T-helper 9 cell (primary cell): ENCODE measurements at places on chromosomes 11 and 22.
A peak's percentile ranks its signal among the peaks of the same experiment; 100 is the strongest.

DNA sequence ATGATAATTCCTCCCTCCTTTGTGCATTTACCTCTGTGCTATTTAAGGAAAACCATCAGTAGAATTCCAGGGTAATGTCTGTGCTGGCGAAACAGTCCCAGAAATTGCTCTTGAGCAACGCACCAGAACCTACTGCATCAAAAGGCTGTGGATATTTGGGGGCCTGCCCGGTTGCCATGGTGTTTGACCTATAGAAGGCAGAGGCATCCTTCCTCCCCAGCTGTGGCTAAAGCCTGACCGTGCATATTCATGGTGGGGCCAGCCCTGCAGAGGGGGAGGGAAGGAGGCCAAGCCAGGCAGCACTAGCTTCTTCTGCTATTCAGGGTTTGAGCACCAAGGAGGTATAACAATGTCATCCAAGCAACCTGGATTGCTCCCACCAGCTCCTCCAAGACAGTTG is 215.0 kb upstream of the E2F8 start:
- no peak for DNase-seq

GRCh38 chr11:120293038-120293800 is 31.9 kb upstream of the TLCD5 start:
- no peak for DNase-seq

DNA sequence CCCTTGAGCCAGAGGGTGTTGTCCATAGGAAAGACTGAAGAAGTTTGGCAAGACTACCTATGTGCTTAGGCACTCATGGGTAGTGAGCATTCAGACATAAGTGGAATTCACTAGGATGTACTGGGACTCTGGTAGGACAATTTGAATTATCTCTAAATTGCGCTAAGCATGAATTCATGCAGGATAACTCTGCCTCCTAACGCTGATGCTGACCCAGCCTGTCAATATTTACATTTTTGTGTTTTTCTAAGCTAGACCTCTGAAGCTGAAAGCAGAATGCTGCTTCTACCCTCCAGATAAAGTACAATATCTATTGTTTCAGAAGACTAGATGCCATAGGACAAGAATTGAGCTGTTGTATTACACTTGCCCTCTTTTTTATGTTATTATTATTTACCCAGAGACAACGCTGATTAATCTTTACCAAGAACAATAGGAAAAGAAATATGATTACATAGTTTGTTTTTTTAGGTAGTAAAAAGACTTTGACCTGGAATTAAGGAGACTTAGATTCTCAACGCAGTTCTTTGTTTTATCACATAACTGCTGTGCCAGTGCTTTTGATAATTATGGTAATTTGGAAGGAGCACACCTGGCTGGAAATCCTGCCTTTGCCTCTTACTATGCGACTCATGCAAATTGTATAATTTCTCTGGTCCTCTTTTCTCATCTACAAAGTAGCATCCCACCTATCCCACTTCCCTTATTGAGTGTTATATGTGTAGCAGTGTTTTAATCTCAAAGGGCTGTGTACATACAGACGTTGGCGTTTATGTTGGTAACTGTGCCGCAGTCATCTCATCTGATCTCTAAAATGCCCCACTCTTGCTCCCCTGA is 21.2 kb upstream of the GRAMD1B start:
- DNase-seq: no peak

- peak; percentile 42 for DNase-seq
Measured at GRCh38 chr22:30314915-30315314, 11.8 kb downstream of the TBC1D10A start.

- DNase-seq: no peak
Measured at GRCh38 chr11:130710021-130710420, 206.3 kb downstream of the SNX19 start.

DNA sequence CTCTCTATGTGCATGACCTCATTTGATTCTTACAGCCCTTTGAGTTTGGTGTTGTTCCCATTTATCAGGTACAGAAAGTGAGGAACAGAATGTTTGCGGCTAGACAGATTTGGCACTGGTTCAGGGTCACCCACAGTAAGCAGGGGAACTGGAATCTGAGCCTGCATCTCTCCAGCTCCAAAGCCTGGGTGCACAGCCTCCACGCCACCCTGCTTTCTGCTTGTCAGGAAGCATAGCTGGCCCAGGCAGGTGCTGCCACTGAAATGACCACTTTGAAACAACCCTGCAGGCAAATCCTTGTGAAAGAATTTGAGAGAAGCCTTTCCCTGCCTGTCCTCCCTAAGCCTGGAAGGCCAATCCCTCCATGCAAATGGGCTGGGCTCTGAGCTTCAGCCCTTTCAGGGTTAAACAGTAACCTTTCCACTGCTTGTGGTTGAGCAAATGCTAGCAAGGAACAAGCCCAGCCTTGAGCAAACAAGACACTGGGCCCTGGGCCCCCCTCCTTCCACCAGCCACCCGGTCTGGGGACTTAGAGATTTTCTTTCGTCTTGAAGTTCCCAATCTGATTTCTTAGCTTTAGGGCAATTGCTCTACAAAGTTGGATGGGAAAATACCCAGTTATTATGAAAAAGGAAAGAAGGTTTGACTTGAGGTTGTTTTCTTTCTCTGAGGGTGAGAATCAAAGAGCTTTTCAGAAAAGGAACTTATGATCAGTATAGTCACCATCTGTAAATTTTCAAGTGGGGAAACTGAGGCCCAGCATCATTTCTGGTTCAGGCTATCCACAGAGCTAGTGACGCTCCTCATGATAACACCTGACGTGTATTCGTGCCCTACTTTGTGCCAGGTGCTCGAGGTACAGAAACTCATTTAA is 19.4 kb downstream of the EHF start:
- no peak for DNase-seq

- DNase-seq: no peak
Measured at GRCh38 chr22:42848941-42849550, 8.0 kb downstream of the ARFGAP3 start.

- DNase-seq: no peak
Measured at GRCh38 chr11:70530010-70530409, 131.7 kb downstream of the CTTN start.

GRCh38 chr22:33569559-33569958 is 350.7 kb downstream of the LARGE1 start:
- no peak for DNase-seq

DNA sequence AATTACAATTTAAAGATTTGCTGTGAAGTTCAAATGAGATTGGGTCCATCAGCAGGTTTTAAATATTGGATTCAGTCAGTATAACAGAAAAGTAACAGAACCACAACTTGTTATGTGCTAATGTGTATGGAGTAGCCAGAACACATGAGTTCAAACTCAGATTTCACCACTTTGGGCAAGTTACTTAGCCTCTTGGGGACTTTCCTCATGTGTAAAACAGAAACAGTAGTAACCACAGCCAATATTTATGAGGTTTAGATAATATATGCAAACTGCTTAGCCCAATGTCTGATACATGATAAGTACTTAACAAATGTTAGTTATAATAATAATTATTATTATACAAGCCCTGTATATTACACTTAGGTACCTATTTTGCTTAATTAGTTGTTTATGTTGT is 21.8 kb upstream of the SLC5A12 start:
- DNase-seq: no peak

DNA sequence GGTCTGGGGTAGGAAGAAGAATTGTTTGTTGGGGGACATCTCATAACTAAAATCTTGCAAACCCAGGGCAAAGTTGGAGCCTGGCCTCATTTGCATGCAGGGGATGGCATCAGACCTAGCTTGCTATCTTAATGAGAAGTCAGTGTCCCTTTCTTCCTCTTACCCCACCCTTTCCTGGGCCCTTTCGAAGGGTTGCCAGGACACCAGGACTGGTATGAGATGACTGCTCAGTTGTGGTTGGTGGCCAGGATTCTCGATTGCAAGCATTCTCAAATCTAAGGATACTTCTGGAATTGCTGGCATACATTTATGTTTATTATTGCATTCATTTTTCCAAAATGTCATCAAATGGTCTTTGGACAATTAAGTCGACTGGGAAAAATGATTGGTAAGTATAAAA is 131.0 kb downstream of the SLC1A2 start:
- no peak for DNase-seq

DNA sequence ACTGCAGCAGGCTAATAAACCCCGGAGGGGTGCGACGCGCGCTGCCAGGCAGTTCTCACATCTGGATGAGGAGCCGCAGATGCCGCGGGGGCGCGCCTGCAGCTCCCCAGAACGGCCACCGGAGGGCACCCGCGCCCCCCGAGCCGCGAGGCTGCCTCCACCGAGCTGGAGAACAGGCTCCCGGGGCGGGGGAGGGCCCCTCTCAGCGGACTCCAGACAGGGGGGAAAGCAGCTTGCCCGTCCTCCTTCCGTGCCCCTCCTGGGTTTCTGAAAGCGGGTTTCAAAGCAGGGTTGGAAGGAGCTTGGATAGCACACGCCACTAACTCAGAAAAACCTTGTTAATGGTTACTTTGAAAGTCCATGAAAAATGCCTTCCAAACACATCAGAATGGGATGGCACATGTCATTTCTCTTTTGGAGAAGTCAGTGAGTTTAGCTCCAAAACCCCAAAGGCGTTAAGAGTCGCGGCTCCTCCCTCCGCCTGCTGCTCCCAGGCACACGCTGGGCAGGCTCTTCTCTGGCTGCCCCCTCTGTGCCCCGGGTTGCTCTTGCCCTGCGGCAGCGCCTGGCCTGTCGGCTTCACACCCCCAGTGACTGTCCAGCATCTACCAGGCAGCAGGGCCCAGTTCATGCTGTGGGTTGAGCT is 317.8 kb downstream of the NTM start:
- DNase-seq: no peak

GRCh38 chr22:33163815-33164214 is 105.6 kb upstream of the SYN3 start:
- no peak for DNase-seq

DNA sequence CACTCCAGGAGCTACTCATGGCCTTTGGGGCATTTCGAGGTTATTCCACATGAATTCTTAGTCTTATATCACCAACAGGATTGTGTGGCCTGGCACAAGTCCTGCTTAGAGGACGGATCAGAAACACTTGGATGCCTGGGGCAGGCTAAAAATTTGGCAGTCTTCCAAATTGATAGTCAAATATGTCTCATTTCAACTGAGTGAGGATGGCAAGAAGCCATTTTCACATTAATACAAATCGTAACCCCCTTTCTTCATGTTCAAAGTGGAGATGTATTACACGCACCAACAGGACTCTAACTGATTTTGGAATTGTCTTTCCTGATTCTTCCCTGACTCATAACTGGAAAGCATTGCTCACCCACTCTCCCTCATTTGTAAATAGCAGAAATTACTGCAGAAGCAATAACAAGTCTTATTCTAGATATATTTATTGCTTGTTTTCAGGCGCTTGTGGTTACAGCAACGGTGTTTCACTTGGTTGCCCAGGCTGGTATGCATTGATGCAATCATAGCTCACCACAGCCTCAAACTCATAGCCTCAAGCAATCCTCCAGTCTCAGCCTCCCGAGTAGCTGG is 10.3 kb upstream of the CCDC86 start:
- DNase-seq: no peak

DNA sequence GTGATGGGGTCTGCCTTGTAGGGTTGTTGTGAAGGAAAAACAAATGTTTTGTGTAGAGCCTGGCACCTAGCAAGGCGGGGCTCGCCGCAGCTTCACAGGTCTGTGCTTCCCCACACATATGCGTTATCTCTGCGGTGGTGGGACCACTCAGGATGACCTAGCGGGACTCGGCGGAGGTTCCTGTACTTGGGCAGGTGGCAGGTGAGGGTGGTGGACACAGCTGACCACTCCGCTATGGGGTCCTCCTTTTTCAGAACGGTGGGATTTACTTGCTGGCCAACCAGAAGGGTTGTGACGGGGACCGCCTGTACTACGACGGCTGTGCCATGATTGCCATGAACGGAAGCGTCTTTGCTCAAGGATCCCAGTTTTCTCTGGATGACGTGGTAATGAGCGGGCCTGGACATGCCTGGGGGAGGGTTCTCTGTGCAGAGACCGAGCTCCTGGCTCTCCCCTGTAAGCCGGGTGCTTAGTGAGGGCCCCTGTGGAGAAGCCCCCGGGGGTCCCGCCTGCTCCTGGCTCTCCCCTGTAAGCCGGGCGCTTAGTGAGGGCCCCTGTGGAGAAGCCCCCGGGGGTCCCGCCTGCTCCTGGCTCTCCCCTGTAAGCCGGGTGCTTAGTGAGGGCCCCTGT is 21.3 kb downstream of the NADSYN1 start:
- no peak for DNase-seq

GRCh38 chr22:25334162-25334490 is 114.7 kb downstream of the CRYBB2 start:
- peak; percentile 16 for DNase-seq

DNA sequence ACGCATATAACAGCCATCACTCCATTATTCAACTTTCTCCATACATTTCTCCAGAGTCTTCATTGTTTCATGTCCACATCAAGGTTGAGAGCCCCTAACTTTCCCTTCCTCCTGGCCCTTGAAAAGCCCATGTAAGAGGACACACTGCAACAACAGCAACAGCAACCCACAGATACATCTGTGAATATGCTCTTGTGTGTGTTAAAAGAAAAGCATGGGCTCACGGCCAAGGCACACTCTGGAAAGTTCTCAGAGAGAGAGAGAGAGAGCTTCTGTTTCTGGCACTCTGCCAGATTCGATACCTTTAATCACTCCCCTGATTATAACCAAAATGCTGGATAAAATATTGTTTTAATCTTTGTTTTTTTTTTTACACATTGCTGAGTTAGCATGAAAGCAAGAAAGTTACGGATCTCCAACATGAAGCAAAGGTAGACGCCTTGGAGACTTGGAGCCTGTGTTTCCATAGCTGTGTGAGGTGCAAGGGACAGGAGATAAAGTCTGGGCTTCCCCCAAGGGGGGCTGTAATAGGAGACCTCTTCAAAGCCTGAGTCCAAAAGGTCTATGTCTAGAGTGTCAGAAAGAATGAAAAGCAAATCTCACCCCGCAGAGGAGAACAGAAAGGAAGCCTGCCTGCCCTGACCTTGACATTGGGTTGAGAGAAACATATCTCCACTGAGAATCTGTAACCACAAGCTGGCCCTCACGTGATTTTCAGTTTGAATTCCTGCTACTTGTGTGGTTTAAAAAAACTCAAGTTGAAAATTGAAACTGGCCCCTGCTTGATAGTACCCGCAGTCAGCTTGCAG is 33.7 kb upstream of the MPPED1 start:
- no peak for DNase-seq

- DNase-seq: no peak
Measured at GRCh38 chr11:61119055-61119454, 16.8 kb downstream of the CD5 start.

DNA sequence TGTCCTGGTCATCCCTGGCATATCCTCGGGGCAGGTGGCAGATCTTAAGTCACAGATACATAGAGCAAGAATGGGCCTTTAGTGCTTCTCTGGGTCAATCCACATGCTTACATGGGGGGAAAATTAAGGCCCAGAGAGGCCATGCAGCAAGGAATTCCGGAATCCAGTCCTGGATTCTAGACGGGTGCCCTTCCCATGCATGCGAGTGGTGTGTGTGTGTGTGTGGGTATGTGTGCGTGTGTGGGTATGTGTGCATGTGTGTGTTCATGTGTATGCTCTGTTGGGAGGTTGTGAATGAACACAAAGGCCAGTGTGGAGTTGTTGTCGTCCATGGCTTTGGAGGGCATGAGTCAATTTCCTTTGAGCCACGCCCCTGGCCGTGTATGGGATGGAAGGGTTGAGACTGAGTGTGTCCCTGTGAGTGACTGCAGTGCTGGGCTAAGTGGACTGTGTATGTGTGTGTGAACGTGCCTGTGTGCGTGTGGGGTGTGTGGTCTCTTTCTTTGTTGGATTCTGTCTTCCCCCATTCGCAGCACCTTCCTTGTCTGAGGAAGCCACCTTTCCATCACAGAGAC is 33.4 kb upstream of the EIF3D start:
- no peak for DNase-seq

GRCh38 chr11:16171882-16172281 is 184.5 kb downstream of the SOX6 start:
- DNase-seq: no peak

- DNase-seq: no peak
Measured at GRCh38 chr11:35671396-35672127, 9.0 kb downstream of the TRIM44 start.

GRCh38 chr11:67434395-67434881 is 3.0 kb downstream of the PTPRCAP start:
- no peak for DNase-seq
